ENCODE measurements at places on chromosomes 16 and 17.

- DNase-seq, result no peak
These were observed at the start of gene RNF157 for GRCh38 chr17:76240461-76241203. TSS of gene RNF157 (minus strand) at chr17:76240493. CDS start at chr17:76240240, 253 bp downstream.

DNA sequence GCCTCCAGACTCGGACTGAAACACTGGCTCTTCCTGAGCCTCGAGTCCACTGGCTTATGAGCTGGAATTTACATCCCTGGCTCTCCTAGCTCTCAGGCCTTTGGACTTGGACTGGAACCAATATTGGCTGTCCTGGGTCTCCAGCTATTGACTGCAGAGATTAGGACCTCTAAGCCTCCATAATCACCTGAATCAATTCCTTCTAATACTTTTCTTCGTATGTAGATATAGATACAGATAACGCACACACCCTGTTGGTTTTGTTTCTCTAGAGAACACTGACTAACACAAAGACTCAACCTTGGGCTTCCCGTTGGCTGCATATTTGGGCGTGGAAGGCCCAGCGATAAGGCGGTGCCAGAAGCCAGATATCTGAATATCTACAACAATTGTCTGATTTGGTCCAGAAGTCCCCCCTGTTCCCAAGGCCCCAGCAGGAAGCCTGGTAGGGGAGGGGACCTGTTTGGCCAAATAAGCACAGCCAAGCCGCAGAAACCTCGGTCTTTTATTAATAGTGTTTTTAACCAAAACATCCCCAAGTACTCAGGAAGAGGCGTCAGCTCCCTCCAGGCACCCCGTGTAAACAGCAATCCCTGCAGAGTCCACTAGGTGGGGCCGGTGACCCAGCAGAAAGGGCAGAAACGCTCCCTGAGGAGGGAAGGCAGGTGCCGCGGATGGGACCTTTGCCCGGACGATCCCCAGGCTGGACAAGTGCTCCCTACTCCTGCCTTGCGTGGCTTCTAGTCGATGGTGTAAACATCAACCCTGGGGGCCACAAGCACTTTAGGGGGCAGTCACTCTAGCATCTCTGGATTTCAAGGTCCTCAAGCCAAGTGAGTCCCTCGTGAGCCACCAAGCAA lies 57.0 kb downstream of the ABR start:
- DNase-seq, result no peak

DNA sequence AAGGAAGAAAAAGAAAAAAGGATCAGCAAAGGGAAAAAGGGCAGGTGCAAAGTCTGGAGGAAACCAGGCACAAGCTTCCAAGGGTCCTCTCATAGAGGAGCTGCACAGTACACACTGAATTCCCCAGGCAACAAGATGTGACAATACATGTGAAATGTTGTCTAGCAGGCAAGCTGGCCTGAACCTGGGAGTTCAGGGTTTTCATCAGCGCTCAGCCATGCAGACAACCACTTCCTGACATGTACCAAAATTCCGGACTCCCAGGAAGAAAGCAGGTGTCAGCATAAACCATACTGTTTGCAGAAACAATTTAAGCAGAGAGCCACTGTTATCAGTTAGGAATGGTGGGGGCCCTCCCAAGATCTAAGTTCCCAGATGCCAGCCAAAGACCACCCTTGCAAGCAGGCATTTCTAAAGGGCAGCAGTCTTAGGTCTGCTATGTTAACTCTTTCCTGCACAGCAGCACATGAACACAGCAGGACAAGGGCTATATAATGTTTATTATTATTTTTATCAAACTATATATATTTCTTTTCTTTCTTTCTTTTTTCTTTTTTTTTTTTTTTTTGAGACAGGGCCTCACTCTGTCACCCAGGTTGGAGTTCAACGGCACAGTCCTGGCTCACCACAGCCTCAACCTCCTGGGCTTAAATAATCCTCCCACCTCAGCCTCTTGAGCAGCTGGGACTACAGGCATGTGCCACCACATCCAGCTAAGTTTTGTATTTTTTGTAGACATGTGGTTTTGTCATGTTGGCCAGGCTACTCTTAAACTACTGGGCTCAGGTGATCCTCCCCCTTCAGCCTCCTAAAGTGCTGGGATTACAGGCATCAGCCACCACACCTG lies 10.1 kb downstream of the TK2 start:
- peak; percentile 94 for DNase-seq

DNA sequence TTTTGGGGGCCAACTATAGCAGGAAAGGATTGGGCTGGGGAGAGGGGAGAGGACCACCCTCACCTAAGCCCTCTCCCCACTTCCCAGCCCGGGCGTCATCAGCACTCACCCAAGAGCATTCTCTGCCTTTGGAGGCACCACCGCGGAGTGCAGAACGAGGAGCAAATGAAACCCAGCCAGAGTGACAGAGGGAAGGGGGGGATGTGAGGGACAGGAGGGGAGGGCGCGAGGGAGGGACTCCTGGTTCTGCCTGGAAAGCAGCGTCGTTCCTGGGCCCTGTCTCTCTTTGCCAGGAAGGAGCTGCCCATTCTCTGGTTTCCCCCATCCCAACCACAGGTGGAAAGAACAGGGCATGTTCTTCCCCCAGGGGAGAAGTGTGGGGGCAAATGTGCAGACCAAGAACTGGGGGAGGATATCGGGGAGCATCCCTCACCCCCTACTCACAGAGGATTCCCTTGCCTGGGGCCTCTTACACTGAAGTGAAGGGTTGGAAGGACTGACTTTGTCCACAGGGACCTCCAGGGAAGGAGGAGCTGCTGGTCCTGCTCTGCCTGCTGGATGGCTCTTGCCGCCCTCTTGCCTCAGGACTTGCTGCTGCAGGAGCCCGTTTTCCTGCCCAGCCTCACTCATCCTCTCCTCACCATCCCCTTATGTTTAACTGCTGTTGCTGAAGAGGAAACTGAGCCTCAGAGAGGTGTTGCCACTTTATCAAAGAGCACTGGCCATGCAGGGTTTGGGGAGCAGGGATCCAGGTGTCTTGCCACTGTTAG lies 3.5 kb upstream of the C17orf113 start:
- no peak for DNase-seq

DNA sequence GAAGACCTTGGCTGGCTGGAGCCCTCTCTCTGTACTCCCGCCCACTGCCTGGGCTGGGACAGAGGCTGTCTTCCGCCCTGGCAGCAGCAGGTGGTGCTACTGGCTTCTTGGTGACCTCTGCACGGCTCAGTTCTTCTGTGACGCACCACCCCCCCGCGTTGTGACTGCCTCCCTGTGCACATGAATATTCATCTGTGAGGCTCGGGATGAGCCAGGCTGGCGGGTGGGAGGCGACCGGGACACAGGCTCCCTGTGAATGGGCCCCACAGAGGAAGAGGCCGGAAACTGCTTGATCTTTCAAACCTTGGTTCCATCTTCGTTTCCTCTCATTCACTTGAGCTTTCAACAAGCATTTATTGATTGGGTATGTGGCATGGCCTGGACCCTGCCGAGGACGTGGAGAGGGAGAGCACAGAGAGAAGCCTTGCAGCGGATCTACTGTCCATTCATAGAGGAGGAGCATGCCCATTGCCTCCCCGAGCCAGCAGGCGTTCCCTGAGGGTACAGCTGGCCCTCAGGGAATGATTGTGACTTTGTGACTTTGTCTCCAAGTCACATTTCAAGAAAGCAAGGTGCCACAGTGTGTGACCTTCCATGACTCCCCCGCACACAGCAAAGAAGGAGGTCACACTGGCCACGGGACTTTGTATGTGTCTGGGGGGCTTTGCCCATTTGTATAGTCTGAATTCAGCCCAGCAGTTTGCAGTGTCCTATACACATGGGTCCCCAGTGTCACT lies 45.0 kb downstream of the B9D1 start:
- DNase-seq, result peak; percentile 89

GRCh38 chr17:6547336-6547735 lies 9.0 kb downstream of the PITPNM3 start:
- DNase-seq, result no peak

DNA sequence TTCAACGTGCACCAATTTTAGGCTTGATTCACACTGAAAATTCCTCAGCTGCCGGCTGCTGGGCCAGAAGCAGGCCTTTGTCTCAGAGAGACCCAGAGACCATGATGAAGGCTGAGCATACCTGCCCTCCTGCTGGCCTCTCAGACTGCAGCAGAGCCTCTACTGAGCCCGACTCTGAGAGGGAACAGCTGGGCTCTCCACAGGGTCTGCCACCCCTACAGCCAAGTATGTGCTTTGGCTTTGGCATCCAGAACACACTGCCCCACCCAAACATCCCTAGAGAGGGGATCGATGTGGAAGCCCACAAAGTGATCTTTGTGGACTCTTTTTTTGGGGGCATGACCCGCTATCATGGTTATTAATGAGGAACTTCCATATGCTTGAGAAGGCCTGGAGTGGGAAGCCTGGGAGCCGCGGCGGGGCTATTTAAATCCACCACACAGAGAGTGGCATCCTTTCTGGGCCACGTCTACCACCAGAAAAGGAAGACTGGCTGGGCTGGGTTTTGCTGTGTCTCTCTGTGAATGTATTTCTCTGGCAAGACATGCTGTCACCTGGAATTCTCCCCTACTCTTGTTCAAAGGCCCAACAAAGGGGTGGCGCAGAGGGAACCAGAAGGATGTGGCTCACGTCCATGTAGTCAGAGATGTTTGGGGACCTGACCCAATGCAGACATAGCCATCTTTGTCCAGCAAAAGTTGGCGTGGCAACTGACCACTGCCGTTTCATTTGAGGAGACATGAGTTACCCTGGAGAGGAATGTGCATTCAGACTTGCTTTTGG lies 69.3 kb downstream of the GNAO1 start:
- DNase-seq, result no peak

DNA sequence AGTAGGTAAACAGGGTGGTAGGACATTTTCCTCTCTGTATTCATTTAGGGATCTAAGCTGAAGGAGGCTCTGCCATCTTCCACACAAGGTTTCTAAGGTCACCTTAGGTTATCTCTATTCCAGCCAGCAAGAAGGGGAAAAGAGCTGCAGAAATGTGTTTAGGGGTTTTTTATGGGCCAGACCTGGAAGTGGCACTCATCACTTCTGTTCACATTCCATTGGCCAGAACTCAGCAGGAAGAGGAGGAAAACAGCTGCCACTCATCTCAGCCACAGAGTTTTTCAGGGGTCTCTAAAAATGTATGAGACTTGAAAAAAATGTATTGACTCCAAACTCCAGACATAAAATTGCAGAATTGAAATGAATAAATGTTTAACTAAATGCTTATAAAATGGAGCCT lies 65.8 kb downstream of the FTO start:
- no peak for DNase-seq

GRCh38 chr16:60717808-60718207 lies 1318.4 kb downstream of the CDH8 start:
- DNase-seq, result no peak

- no peak for DNase-seq
These were observed 474.4 kb downstream of the SLC39A11 start for GRCh38 chr17:72618001-72618509.

DNA sequence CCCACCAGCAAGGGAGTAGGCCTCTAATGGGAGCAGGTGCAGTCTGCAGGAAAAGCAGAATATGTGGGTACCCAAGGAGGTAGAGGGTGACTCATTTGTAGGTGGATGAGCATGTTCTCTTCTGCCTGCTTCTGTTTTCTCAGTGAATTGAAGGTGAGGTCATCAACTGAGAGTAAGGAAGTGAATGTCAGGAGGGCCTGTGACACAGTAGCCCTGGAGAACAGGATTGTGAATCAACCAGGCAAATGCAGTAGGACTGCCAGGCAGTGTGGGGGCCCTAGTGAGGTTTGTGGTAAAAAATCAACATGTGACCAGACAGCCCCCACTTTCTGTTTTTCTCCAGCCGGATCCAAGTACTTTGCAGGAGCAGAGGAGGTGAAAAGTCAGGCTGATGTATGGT lies 150.5 kb upstream of the SOX9 start:
- DNase-seq, result peak; percentile 78

DNA sequence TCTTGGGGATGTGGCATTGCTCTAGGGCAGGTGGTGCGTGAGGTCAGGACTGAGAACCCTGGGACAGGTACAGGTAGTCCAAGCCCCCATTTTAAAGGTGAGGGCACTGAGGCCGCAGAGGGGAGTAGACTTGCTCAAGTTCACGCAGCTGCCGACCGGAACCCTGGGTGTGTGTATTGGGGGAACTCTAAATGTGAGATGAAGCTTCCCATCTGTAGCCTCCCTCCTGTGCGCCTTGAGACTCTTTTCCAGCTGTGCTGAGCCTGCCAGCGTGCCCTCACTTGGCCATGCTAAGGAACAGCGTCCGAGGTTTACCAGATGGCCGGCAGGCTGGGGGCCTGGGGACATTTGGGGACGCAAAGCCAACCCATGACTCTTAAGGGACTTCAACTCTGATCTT lies 79.0 kb upstream of the CDC42EP4 start:
- DNase-seq, result no peak

DNA sequence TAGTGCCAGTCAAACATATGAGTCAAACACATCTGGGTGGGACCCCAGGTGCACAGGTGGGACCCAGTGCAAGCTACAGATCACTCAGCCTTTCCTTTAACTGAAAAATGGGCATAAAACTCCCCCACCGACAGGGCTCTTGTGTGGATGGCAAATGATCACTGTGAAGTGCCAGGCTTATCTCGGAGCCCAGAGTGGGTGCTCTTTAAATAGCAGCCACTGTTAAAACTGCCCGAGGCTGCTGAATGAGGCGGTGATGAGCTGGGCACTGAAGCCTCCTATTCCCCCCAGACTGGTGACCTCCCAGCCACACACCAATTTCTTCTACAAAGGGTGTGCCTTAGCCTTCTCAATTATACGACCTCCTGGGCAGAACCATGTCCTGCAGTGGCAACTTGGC lies 433.8 kb downstream of the SLC39A11 start:
- no peak for DNase-seq

DNA sequence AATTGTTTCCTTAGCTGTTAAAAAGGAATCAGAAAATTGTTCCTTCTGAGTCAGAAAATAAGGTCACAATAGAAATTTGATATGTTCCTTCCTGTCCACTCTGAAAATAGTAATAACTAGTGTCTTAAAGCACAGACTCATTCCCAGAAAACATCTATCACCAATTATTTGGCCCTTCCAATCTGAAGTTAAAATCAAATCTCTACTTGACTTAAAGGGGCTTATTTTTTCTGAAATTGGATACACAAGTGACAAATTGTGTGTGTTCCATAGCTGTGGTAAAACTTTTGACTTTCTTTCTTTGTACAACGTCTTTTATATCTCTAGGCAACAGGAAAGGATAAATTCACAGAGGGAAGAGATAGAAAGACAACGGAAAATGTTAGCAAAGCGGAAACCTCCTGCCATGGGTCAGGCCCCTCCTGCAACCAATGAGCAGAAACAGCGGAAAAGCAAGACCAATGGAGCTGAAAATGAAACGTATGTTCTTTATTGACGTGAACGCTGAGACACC lies 54.5 kb upstream of the MRC2 start:
- DNase-seq, result no peak

DNA sequence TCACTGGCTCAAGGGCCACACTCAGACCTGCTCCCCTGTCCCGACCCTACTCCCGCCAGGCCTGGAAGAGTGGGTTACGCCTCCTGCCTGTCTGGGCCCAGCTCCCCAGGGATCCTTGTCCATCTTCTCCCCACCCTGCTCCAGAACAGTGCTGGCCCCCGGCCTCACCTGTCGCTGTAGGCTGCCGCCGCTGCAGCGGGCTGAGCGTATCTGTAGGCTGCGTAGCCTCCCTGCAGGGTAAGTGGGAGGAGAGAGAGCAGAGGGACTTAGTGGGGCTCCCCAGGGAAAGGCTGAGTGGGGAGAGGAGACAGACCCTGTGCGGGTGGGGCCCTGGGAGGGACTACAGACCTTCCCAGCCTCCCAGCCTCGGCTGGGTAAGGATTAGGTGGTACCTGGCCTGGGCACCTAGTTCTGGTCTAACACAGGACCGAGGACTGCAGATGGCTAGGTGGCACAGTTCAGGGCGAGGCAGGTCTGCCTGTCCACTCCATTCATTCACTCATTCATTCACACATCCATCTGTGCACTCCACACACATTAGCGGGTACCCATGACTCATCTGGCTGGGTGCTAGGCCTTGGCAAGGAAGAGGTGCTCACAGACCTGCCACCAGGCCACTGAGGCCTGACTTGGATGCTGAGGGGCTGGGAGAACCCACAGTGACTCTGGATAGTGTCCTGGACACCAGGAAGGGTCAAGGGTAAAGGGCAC lies 20.9 kb downstream of the ENGASE start:
- no peak for DNase-seq

Data from kidney epithelial cell (primary cell).